ENCODE measurements at places on chromosomes 2 and 18.

GRCh38 chr2:234958746-234959395 lies 7.1 kb downstream of the SH3BP4 start:
- no peak for DNase-seq

- no peak for DNase-seq
These were observed 23.3 kb upstream of the IL1R1 start for GRCh38 chr2:102119255-102119654.

- DNase-seq: no peak
These were observed 69.5 kb downstream of the ARL4C start for GRCh38 chr2:234427081-234428061.

DNA sequence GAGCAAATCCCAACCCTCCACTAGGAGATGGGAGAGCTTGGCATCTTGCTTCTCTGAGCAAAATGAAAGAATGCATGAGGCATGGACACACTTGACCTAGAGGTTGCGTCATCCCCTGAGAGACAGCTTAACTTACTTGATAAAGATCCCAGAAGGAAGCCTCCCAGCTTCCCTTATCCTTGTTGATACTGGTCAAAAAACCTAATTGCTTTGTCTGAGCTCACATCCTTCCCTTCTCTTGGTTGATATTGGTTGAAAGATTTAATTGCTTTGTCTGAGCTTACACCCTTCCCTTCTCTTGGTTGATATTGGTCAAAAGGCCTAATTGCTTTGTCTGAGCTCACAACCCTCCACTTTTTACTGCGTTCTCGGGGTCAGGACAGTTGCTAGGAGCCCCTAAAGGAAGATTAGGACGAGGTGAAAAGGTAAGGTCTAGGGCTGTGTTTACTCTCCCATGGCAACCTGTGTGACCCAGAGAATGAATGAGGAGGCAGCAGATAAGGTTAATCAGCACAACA lies 12.2 kb upstream of the BOD1L2 start:
- DNase-seq: no peak

DNA sequence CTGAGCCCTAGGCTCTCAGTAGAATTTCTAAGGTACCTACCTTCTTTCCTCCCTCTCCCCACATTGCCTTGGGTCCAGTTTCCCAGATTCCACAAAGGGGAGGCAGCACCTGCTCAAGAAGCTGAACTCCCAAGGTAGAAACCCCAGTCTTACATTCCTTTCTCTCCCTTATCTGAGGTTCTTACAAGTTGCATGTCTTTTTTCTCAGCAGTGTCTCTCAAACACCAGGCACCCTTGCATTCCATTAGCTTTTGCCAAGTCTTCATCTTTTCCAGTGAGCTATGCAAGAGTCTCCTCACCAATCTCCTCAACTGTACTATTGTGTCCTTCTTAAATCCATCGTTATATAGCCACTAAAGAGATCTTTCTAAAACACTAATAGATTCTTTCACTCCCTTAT lies 4.1 kb upstream of the NT5C1B start:
- no peak for DNase-seq

GRCh38 chr2:209525834-209526281 lies 102.0 kb downstream of the MAP2 start:
- DNase-seq: no peak

GRCh38 chr2:74137651-74138599 lies 9.8 kb downstream of the BOLA3 start:
- no peak for DNase-seq

DNA sequence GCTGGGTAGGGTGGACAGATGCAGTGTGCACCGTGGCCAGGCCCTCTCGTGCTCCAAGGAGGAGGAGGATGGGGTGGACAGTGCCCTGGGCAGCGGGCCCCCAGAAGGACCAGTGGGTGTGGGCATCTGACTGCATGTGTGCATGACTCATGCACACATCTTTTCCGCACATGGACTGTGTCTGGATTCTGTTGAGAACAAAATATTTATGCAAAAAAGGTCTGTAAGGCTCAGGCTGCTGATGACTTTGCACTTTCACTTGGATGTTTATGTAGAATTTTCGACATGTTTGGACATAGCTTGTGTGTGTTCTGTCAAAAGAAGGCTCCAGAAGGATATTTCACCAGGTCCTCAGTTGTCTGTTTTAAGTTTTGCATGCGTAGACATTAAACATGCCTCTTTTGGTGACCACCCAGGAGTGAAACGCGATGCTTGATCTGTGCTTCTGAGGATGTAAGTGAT lies 45.6 kb downstream of the MTCL1 start:
- no peak for DNase-seq

DNA sequence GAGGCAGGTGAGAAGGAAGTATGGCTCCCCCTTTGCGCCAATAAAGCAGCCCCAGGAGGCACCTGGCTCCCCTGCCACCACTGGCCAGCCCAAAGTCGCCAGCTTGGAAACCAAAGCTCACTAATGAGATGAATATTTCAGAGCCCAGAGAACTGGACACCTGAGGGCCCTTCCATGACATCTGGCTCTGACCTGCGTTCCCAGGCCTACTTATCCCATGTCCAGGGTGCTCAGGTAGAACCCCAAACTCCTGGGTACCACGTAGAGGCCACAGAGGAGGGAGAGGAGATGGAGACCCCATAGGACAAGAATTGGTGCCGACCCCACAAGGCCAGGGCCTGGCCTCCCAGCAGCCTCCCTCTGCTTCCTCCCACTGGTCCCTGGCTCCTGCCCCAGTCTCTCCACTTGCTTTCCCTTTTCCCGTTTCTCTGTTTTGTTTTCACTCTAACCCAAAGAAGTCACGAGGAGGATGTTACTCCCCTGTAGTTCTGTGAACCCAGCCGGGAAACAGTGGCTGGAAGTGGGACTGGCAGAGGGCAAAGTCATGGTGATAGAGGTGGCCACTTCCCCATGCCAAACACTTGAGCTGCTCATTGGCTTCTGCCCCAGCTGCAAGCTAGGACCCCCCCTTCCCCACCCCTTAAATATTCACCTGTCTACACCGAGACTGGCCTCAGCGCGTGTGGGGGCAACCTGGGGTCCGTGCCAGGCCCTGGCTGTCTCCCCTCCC lies 820 bp downstream of the TMBIM1 start:
- no peak for DNase-seq

DNA sequence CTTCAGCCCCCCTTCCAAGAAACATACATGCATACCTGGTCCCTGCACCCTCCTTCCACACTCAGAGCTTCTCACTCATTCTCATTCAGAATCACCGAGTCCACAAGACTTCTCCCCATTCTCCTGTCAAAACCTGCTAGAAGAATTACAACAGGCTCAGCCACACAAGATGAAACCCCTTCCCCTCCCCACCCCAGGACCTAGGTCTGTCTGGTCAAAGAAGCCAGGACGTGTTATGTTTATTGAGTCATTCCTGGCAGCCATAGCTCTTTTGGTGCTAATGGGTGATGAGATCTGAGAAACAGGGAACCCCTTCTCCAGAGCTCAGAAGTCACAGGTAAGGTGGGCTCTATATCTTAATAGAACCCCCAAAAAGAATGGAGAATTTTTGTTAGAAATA lies 1.4 kb upstream of the ADD2 start:
- DNase-seq: no peak

- peak; percentile 25 for DNase-seq
These were observed 70.4 kb downstream of the ARHGEF33 start for GRCh38 chr2:38959938-38960608.

DNA sequence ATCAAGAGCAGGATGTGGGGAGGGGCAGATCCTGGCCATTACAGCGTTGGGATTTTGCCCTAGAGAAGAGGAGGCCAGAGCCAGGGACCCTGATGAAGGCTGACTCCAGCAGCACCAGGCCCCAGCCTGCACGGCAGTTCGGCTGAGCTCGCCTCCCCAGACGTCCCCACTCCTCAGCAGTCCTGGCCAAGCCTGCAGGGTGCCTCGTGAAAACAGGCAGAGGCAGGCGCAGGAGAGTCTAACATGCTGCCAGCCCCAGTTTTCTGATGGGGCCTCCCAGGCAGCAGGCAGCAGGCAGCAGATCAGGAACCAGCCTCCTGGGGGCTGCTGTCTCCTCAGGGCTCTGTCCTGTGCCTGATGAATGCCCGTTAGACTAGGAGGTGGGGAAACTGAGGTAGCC lies 19.7 kb upstream of the GLI2 start:
- DNase-seq: no peak

All from thoracic aorta (tissue), 2 donors.